ENCODE measurements at places on chromosomes 11 and 22. TPM values are rescaled to one million over a fixed set of nuclear protein-coding genes. Genes with fewer than 3 reads are reported as not detected.

GRCh38 chr11:67705264-67705663 is 30.8 kb upstream of the ALDH3B2 start:
- DNase-seq: no peak
- no peaks in the 10 kb centered on the region for H3K27me3 ChIP-seq
- peaks cover 2% of the 10 kb centered on the region for H3K4me1 ChIP-seq
- no peak overlapping the region for H3K4me3 ChIP-seq
- H3K36me3 ChIP-seq: no peaks in the 10 kb centered on the region
- no peak overlapping the region for H3K27ac ChIP-seq

- no peak overlapping the region for H3K27ac ChIP-seq
- peaks cover 8% of the 10 kb centered on the region for H3K27me3 ChIP-seq
- no peaks in the 10 kb centered on the region for H3K36me3 ChIP-seq
- no peaks in the 10 kb centered on the region for H3K4me1 ChIP-seq
These were observed 102.6 kb downstream of the TMPRSS5 start for GRCh38 chr11:113603277-113604059.

DNA sequence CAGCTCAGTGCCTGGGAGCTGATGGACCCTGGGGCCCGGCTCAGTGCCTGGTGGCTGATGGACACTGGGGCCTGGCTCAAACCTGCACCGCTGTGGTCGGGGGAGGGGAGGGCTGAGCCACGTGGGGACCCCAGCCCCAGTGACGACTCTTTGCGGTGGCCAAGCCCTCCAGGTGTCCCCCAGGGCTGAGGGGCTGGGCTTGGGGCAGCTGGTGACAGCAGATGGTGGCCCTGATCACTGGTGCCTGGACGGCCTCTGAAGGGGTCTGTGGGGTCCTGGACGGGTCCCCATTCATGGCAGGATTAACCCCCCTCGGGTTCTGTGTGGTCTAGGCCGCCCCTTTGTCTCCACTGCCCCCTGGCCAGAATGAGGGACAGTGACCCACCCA is 3.4 kb upstream of the MUC5B start:
- H3K36me3 ChIP-seq: no peaks in the 10 kb centered on the region
- no peak overlapping the region for H3K4me3 ChIP-seq
- H3K27me3 ChIP-seq: no peaks in the 10 kb centered on the region
- H3K4me1 ChIP-seq: peaks cover 22% of the 10 kb centered on the region

The SCGB1A1 gene
- 1.1 TPM for total RNA-seq

GRCh38 chr11:111120696-111121302 is 124.7 kb upstream of the POU2AF2 start:
- no peaks in the 10 kb centered on the region for H3K27me3 ChIP-seq
- no peak overlapping the region for H3K27ac ChIP-seq
- H3K4me1 ChIP-seq: no peaks in the 10 kb centered on the region
- H3K4me3 ChIP-seq: no peak overlapping the region

All from Panc1 (cell line).